Transverse colon (tissue), 4 donors: ENCODE measurements at places on chromosomes 12 and 14.

DNA sequence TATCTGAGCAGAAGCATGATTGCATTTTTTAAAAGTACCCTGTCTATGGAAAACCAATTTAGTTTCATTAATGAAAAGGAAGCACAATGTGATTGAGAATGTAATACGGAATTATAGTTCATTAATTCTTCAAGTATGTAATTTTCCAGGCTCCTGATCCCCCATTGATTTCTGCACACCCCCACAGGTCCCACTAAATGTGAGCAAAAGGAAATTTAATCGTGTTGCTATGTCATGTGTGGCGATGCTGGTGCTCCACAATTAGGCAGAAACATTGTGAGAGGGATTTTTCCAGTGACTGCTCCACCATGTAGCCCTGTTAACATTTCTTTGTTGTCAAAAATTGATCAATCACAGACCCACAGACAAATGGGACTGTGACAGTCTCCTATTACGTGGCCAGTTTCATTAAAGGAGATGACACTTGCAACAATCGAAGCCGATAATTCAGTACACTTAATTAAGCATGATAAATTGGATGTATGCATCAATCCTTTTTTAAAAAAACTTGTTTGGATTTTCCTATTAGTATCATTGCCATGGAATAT lies 306.0 kb downstream of the NELL2 start:
- DNase-seq, result no peak

DNA sequence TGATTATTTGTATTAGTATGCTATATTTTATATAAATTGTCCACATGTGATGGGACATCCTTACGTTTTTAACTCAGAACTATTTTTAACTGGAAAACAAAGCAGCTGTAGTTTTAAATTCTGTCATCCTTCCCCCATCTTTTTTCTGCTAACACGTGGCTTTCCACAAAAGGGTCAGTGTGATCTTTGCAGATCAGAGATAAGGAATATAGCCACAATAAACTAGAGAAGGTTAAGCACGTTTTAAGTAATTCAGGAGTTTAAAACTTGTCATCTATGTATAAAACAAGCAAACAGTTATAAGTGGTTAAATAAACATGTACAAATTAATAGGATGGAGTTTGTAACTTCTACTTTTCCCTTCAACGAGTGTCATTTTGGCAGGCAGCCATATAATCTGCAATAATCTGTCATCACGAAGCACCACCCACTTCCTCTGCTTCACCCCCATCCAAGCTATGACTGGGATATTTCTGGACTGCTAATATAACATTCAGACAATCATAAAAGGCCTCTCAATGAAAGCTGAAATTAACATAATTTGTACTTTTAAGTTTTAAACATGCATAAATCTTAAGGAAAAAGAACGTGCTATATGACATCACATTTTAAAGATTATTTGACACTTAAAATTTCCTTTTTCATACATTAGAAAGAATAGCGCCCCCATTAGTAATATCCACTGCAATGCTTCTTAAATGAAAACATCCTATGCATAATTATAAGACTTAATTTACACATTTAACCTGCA lies 15.3 kb downstream of the TAOK3 start:
- peak; percentile 52 for DNase-seq

DNA sequence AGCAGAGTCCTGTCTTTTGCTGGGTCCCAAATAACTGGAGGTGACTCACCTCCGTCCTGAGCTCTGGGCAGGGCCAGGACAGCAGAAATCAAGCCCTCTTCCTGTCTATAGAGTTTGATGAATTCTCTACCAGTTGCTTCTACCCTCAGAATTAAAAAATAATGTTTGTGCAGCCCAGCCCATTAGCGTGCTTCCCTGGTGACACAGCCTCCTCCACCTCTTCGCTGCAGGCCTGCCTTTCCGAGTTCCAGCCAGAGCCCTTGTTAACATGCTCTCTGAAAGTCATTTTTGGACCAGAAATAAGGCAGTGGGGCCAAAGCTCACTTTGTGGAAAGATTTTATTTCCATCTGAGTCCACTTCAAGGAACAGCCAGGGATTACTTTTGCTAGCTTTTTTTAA lies 94.0 kb downstream of the TBX5 start:
- DNase-seq, result no peak

DNA sequence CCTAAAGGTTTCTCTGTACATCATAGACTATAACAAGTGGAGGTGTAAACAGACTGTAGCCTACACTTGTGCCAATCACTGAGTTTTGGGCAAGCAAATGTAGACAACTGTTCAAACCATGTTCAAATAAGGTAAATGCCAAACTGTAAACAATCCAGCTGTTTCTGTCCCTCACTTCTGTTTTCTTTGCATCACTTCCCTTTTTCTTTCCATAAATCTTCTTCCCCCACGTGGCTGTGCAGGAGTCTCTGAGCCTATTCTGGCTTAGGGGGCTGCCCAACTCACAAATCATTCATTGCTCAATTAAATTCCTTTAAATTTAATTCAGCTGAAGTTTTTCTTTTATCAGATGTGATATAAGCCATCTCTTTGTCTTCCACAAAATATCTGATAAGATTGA lies 65.1 kb upstream of the CPM start:
- no peak for DNase-seq

DNA sequence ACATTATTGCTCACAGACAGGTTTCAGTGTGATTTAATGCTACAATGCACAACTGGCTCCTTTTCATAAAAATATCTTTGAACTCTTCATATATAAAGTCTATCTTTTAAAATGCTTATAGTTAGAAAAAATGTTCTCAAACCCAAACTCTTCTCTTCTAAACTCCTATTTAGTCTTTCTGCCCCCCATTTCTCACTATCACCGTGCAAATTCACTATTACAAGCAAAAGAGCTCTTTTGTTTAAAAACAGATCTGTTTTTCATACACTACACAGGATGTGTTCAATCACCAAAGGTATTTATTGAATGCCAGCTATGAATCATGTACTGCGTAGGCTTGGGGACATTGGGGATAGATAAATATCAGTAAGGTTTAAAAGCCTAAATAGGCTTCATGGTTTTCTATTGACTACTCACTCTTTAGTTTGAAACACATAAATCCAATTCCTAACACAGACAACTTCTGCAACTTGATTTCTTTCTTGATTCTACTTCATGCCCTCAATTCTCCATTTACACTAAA lies 692.3 kb downstream of the C12orf50 start:
- no peak for DNase-seq
